HuH-7.5 (cell line): ENCODE measurements at places on chromosomes 12 and 14.

- DNase-seq: no peak
Measured at GRCh38 chr14:90056826-90057225, 5.0 kb upstream of the KCNK13 start.

- no peak for DNase-seq
Measured at GRCh38 chr12:45012749-45013148, 38.1 kb downstream of the DBX2 start.

- peak; percentile 9 for DNase-seq
Measured at GRCh38 chr12:44930972-44931600, 55.0 kb upstream of the NELL2 start.

- no peak for DNase-seq
Measured at GRCh38 chr14:103136388-103137271, 13.4 kb downstream of the TNFAIP2 start.
